Left renal pelvis (tissue), 4 donors: ENCODE measurements at places on chromosomes 2 and 18. TPM values are rescaled to one million over a fixed set of nuclear protein-coding genes. Genes with fewer than 3 reads are reported as not detected.

CAPN14 gene
- 0.07 TPM for polyA plus RNA-seq

GRP gene
- polyA plus RNA-seq: 3.9 TPM

CACNB4 gene
- 3.1 TPM for polyA plus RNA-seq

TNFAIP6 gene
- 2.7 TPM for polyA plus RNA-seq

FBXO36 gene
- 3.5 TPM for polyA plus RNA-seq

LRP2 gene
- 153 TPM for polyA plus RNA-seq

TMEM150A gene
- polyA plus RNA-seq: 28.9 TPM

GRCh38 chr18:5214583-5215351 is 17.7 kb upstream of the AKAIN1 start:
- DNase-seq: no peak

DNA sequence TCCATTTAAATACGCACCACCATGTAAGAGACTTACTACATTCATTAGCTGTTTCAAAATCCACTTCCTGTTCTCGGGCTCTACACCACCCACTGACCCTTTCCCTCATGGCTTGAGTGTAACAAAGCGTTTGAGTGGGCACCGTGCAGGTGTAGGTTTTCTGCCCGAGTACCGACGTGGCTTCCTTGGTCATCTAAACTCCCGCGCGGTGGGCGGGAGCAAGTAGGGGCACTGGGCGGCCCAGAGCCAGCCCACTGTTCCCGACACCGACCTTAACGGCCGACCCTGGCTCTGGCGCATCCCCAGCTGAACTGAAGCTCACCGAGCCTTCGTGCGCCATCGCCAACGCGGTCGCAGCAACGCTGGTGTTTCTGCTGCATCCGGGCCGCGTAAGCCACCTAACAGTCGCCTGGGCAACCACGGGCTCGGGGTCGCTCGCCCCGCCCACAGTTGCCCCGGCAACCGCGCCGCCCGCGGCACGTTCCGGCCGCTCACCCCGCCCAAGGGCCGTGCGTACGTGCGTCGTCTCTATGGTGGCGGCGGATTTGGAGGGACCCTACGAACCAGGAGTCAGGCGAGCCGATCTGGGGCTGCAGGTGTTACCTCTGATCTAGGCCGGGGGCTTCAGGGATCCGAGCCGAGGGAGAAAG is at the start of the genes C2orf81 and WDR54:
Gene C2orf81, minus strand, starts transcription at position 399 of the 650 bp plus-strand sequence. Its CDS starts 59 bp downstream, at position 340.
Gene WDR54, plus strand, starts transcription at position 510 of the 650 bp plus-strand sequence. CDS start 424 bp downstream, outside the sequence.
- DNase-seq: no peak

DNA sequence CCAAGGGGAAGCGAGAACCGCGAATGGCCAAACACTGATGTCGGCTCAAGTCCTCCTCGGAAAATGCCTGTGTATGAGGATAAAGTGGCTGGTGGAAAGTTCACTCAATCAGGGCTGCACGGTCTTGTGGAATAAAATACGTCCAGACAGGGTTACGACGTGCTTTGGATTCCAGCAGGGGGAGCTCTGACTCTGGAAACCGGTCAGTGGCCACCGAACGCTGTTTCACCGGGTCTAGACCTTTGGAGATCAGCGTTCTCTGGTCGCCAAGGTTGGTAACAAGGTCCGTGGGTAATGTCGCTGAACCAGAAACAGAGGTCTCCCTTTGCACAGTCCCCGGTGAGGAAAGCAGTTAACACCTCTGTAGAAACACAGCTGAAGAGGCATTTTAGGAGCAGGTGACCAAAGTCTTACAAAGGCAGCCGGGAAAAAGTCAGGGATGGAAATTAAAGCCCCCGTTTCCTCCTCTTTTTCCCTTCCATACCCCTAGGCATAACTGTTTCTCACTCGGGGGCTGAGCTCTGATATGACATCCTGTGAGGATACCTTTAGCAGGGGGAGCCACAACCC is 47.8 kb downstream of the CDCA7 start:
- peak; percentile 71 for DNase-seq

DNA sequence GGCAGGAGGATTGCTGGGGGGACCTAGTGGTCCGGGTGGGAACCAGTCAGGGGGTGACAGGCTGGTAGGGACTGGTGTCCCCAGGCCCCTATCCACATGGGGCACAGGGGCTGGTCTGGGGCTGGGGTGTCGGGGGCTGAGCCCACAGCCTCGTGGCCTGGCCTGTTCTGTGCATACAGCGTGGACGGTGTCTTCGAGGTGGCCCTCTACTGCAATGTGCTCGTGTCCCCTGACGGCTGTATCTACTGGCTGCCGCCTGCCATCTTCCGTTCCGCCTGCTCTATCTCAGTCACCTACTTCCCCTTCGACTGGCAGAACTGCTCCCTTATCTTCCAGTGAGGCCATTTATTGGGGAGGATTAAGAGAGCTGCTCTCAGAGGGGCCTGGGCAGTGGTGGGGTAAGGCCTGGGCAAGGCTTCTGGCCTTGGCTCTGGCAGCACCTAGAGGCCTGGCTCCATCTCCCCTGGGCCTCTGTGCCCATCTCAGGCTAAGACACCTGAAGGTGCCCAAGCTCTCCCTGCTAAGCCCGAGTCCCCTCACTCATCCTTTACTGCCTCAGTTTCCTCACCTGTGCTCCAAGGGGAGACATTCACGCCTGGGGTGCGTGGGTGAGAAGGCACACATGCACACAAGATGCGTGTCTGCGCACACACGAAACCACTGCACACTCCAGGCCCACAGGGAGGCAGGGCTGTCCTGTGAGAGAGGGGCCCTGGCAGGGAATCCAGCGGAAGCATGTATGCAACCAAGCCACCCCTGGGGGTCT is 1.9 kb downstream of the CHRNG start:
- DNase-seq: no peak

DNA sequence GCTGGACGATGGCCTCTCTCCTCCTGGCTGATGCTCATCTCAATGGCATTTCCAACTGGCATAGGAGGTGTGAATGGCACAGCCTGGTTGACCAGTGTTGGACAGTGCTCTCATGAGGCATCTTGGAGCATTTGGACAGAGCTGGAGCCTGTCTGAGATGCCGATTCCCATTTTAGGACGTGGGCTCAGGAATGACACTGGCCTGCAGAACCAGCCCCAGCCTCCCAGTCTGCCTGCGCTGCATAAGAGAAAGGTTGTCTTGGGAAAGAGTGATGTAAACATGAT is 118.2 kb upstream of the COPS8 start:
- DNase-seq: no peak

DNA sequence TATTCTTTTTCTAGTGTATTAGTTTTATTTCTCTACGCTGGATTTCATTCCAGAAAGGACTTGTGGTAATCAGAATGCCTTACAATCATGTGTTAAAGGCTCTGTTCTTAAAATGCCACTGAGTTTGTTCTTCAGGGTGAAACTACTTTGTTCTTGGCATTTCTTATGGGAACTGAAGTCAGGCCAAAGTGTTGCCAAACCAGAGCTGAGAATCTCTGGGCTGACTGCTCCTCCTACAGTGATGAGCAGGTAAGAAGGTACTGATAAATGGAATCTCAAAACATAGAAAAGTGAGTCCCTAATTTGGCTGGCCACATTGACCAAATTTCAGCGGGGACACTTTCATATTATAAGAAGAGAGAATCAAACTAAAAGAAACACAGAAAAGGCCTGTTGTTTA is 55.1 kb upstream of the ZNF397 start:
- no peak for DNase-seq

DNA sequence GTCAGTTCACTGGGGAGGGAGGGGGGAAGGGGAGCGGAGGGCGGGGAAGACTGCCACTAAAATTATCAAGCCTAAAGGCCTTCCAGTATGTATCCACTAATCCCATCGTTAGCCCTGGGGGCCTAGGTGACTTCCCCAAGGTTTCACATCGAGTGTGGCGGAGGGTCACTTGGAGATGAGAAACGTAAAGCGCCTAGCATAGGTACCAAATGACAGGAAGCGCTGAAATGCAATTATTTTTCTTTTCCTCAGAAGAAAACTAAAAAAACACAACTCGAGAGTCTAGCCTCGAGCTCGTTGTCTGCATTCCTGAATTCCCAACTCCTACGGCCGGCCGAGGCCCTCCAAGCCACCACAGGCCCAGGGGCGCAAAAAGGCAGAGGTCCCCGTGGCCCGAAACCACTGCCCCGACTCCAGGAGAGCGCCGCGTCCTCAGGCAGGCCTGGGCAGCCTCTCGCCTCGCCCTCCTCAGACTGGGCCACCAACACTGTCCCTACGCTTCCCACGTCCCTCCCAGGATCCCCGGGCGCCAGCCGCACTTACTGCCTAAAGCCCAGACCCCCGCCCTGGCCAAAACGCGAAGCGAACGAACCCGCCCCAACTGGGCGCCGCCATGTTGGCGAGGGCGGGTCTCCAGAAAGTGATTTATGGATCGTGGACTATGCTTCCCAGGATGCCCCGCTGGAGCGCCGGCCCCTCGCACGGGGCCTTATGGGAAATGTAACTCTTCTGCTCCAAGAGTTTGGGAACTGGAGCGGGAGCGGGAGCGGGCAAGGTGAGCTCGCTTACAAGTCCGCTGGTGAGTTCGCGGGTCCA is at the start of gene USP40:
Gene USP40, minus strand, starts transcription at position 642 of the 816 bp plus-strand sequence. CDS start 1,228 bp downstream, outside the sequence.
- peak; percentile 86 for DNase-seq

- DNase-seq: no peak
These were observed 272.4 kb downstream of the PTPRM start for GRCh38 chr18:7839548-7839947.

DNA sequence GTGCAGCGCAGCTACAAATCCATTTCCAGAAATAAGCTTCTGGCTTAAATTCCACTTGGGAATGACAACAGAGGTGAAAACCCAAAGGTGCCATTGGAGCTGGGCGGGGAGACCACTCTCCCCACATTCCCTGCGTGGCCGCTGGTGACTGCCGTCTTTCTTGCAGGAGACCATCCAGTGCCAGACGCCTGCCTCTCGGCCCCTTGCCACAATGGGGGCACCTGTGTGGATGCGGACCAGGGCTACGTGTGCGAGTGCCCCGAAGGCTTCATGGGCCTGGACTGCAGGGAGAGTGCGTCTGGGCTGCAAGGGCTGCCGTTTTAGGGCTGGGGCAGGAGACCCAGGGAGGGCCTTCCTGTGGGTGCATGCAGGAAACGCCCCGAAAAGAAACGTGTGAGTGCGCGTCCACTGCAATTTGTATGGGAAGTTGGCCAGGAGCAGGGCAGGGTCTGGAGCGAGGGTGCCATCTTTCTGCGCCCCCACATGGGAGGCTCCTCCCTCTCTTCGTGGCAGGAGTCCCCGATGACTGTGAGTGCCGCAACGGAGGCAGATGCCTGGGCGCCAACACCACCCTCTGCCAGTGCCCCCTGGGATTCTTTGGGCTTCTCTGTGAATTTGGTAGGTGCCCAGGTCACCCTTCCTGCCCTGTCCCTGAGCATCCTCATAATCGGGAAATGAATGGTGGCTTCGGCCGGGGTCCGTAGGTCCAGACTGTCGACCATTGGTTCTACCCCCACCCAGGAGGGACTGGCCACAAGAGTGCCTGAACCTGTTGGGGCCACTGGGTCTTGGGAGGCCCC is 49.9 kb downstream of the SNED1 start:
- DNase-seq: no peak

GRCh38 chr2:158507141-158507540 is 50.4 kb downstream of the PKP4 start:
- DNase-seq: no peak

DNA sequence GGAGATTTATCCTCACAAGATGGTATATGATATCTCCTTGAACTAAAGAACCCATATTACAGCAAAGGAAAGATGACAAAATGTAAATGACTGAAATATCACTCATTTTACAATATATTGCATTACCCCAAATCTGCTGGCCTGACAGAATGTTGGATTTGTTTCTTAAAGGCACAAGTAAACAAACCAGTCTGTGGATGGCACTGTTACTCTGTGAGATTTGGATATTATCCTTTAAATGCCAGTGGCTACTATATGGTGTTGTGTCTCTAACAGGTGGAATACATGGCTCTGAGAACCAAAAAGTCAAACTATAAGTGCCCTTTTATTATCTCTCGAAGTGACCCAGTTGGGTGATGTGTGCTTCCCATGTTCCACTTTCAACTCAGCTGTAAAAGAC is 125.7 kb downstream of the PDE1A start:
- no peak for DNase-seq

DNA sequence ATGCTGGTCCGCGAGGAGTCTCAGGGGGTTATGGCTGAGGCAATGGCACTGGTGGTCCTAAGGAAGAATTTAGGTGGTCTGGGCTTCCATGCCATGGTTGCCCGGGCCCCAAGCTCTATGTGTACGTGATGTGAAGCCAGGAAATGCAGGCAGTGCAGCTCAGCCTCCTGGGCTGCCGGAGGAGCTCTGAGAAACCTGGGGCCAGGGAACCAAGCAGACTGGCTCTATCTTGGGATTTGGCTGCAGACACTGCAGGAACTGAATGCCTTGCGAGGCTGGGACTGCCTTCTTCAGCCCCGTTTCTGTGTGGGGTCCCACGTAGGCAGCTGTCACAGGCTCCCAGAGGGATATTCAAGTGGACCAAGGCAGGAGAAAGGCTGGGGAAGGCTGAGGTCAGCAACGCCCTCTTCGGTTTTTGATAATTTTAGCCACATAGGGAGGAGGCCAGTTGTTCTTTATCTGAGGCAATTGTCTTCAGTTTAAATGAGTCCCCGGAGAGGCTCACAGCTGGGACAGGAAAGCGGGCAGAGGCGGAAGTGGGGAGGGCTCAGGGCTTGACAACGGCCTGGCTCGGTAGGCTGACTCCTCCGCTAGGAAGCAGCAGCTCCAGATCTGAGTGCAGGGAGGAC is 77.7 kb downstream of the RHOB start:
- DNase-seq: no peak

DNA sequence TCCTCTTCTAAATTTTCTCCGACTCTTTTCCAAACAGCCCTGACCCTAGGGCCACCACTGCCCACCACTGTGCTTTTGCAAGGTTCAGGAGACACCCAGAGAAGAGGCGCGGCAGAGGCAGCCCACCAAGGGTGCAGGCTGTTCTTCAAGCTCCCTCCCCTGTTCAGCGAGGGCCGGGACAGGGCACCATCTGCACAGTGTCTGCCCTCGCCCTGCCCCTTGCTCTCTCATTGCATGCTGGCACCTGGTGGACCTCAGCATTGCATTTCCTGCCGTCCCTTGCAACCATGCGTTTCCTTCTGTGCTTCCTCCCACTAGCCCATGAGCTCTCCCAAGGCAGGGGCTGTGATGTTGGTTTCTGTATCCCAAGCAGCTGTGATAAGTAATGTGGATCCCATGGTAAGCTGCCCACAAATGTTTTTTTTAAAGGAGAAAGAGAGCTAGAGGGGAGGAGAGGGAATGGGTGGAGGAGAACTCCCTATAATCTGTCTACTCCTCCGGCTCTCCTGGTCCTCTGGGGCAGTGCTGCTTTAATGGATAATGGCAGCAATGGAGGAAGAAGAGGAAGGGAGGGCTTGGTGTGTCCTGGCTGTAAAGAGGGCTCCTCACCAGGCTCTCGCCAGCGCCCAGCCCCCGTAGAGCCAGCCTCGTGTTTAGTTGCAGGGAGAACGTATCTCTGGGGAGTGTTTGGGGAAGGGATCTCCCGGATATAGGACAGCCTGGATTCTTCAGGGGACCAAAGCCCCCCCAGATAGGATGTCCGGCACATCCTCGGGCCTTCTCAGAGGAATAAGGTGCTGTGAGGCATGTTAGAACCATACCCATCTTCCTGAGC is 15.6 kb upstream of the YWHAQ start:
- no peak for DNase-seq

GRCh38 chr18:67694787-67695186 is 178.3 kb upstream of the DSEL start:
- no peak for DNase-seq
